ENCODE measurements at places on chromosomes 11 and 22.

- no peak for DNase-seq
These were observed 3.0 kb downstream of the DKK3 start for GRCh38 chr11:12005476-12005875.

GRCh38 chr11:65500387-65501185, 1.7 kb downstream of the MALAT1 start:
- DNase-seq, result no peak

DNA sequence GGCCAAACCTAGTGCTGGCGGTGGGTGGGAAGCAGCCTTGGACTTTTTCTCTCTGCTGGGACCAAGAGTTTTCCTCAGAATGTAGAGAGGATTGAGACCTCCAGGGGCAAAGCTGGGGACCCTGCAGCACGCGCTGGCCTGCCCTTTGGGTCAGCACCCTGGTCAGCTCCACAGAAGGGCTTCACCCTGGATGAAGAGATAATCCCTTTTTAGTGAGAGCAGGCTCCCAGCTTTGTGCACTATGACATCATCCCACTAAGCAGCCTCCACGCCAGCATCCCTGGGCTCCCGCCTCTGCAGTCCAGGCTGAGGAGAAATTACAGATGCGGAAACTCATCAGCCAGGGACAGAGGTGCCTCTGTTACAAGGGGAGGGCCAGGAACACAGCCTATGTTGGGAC, 23.5 kb downstream of the DRICH1 start:
- no peak for DNase-seq

DNA sequence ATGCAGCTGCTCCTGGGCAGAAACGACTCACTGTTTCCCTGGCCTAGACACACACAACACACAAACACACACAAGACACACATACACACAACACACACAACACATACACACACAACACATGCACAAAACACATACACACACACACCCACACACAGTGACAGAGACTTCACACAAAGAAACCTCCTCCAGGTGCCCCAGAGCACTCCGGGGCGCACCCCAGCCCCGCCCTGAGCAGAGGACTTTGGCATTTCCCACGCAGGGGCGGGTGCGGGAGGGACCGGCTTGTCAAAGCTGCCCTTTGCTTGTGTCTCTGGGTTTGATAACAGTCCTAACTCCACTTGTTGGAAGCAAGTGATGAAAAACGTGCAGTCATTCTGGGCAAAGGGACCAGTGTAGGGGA, 6.5 kb downstream of the APOBEC3A start:
- no peak for DNase-seq

DNA sequence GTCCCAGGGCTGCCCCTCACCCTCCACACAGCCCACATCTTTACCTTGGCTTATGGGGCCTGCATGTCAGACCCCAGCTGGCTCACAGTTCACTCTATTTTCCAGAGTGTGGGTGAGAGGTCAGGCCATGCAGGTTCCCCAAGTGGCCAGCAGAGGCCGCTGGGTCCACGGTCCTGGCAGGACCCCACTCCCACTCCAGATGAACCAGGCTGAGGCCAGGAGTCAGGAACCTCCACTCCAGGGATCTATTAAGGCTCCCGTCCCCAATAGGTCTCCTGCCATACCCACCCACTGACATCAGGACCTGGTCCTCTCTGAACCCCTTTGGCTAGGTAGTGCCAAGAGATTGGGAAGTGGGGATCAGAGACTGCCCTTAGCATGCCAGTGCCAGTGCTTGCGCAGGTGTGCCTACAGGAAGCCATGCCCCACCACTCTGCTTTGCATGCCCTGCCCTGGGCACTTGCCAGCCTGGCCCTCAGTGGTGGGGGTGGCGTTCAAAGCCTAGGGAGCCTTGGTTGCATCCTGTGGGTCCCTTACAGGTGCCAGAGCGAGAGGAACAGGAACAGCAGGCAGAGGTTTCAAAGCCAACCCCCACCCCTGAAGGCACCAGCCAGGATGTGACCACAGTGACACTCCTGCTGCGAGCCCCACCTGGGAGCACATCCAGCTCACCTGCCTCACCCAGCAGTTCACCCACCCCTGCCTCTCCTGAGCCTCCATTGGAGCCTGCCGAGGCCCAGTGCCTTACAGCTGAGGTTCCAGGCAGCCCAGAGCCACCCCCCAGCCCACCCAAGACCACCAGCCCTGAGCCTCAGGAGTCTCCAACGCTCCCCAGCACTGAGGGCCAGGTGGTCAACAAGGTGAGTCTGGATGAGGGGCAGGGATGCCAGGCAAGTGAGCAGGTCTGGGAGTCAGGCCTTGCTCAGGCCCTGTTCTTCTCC, 8.3 kb downstream of the SMTN start:
- DNase-seq, result no peak

Data from activated CD4-positive, alpha-beta T cell treated with anti-CD3 and anti-CD28 coated beads, Interleukin-2, amount 50 U/mL, for 24 hours (primary cell).